ENCODE measurements at places on chromosomes 6 and 20.

DNA sequence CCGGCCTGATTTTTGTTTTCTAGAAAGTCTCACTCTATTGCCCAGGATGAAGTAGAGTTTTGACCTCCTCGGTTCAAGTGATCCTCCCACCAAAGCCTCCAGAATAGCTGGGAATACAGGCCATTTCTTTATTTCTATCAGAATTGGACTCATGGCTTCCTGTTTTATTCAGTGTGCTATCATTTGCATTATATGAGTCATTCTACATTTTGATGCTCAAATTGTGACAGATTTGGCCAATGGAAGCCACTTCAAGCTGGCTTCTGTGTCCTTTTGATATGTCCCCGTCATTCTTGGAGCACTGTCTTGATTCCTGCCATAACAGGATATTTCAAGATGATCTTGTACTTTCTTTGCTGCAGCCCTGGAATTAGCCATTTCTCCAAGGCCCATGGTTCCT is 75.1 kb downstream of the CNBD2 start:
- DNase-seq = peak; percentile 23

- DNase-seq = peak; percentile 40
Measured at GRCh38 chr6:5379647-5380242, 118.4 kb downstream of the FARS2 start.

DNA sequence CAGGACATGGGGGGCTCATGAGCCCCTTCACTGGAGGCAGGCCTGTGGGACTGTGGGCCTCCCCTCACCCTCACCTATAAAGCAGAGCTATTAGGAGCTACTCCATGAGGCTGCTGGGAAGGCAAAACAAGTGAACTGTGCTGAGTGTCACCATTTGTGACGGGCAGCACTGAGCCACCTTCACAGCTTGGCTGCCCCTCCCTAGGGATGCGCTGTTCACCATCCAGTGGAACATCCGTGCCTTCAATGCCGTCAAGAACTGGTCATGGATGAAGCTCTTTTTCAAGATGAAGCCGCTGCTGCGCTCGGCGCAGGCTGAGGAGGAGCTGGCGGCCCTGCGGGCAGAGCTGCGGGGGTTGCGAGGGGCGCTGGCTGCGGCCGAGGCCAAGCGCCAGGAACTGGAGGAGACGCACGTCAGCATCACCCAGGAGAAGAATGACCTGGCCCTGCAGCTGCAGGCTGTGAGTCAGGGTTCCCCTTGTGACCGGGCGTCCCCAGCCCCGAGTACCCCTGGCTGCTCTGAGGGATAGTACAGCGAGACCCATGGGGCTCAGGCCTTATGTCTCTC is 38.4 kb downstream of the MYH7B start:
- DNase-seq = no peak

- no peak for DNase-seq
Measured at GRCh38 chr20:5451643-5452210, 135.0 kb upstream of the PROKR2 start.

- no peak for DNase-seq
Measured at GRCh38 chr6:34587851-34588250, 31.7 kb upstream of the SPDEF start.

- no peak for DNase-seq
Measured at GRCh38 chr6:163971841-163972838, 557.6 kb downstream of the QKI start.

GRCh38 chr20:60239956-60240355 is 281.7 kb downstream of the CDH26 start:
- no peak for DNase-seq

GRCh38 chr6:160137989-160138835 is 16.6 kb downstream of the SLC22A1 start:
- peak; percentile 72 for DNase-seq

DNA sequence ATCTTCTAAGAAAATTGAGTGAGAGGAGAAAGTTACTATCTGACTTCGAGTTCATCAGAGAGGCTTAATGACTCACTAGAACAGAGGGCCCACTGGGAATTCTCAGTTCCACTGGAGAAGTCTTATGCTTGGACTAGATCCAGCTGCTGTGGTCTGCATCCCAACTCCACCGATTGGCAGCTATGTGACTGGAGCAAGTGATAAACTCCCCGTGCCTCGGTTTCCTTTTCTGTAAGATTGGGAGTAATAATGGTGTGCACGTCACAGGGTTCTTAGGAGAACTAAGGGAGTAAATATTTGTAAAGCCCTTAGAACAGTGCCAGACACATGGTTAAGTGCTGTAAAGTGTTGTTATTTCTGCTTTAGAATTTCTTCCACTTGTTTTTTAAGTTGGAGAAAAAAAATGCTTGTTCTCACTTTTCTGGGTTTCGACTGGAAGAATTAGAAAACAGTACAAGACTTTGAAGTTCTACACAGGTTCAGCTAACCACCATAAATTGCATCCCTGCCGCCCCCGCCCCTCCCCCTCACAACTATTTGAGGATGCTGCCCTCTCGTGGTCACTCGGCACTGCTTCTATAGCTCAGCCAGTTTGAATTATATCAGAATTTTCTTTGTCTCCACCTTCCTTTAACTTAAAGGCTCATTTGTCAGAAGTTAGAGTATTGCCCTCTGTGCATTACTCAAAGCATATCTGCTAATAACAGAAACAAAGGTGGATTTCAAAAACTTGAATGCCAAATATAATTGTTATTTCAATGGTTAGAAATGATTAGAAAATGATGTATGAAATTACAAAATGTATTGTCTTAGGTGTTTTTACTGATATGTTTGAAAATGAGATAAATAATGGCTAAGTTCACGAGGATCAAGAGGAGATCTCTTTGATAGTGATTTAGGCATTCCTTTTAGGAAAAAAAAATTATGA is 95.0 kb upstream of the IFNGR1 start:
- DNase-seq = peak; percentile 64

DNA sequence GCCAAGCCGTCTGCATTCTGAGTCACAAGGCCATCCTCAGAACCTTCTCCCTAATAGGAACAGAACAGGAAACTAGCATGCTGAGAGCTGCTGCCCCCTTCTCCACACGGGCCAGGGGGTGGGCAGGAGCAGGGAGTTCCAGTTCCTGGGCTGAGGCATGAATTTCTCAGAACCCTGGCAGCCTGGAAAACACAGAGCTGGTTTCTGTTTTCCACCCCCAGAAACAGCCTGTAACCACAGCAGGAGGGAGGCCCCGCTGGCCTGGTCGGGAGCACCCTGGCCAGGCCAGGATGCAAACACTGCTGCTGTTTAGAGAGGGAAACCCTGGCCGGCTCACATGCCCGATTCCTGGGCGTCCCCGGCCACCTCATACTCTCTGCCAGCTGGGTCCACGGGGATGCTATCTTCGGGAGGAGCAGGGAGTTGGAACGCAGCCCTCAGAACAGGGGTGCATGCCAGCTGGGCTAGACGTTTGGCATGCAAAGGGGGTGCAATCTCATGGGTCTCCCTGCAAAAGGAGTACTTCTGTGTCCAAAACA is 130.1 kb downstream of the NFATC2 start:
- DNase-seq = peak; percentile 26

- no peak for DNase-seq
Measured at GRCh38 chr6:117568831-117569410, 33.4 kb downstream of the GOPC start.

GRCh38 chr6:34982424-34982852 is 93.4 kb downstream of the ANKS1A start:
- peak; percentile 56 for DNase-seq

- peak; percentile 72 for DNase-seq
Measured at GRCh38 chr6:16758163-16758975, 2.9 kb downstream of the ATXN1 start.

GRCh38 chr20:43667341-43668132 is 623 bp downstream of the MYBL2 start:
- peak; percentile 51 for DNase-seq

DNA sequence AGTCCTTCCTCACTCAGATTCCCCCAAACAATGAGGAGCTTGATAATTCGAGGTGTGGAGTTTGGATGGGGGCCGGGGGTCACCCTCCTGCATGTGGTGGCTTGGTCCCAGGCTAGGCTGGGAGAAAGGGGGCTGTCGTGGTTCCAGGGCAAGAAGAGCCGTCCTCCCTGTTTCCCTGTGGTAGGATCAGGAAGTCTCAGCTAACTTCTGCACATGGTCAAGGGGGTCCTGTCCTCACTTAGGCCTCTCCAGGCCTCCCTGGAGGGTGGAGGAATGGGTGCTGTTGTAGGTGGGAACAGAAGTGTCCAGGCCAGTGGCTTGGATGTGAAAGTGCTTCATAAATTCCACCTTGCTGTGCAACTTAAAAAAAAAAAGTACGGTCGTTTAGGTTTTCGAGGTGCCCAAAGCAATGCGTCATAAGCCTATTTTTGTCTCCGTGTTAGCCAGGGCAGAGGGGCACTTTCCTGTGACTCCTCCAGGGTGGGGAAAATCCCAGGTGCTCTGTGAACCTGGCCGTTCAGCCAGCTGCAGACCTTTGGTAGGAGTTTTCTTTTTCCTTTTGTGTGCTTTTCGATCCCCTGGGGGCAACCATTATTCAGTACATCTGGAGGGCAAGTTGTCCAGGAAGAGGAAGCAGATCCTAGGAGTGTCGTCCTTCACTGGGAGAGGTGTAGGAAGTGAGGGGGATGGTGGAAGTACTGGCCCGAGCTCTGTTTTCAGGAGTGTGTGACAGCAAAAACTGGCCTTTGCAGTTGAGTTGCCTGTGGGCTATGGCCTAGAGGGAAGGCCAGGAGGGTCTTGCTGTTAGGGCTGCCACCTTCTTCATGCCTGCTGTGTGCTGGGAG is 9.6 kb downstream of the IGF2R start:
- DNase-seq = peak; percentile 80

- peak; percentile 89 for DNase-seq
Measured at GRCh38 chr20:8853805-8854338, 215.0 kb upstream of the PLCB4 start.

GRCh38 chr6:136764517-136764993 is 27.7 kb downstream of the MAP3K5 start:
- no peak for DNase-seq

- no peak for DNase-seq
Measured at GRCh38 chr20:20215976-20216727, 151.8 kb upstream of the INSM1 start.

DNA sequence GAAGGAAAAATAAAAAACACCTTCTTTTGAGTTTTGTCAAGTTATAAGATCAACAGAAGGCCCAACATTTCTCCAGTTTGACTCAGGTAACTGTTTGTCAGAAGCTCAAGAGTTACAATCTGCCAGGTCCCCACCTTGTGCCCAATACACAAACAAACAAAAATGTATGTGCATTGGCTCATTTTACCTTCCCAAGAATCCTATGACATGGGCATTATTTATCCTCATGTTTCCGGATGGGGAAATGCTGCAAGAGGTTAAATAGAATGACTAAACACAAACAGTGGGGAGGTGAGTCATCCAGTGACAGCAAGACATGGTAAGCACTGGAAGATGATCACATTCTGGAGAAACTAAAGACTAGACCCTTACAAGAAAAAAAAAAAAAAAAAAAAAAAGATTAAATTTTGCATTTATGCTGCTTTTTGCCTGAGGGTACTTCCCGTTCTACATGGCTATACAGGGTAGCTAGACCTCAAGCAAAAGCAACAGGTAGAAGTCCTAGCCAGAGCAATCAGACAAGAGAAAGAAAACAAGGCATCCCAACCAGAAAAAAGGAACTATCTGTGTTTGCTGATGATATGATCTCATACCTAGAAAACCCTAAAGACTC is 23.6 kb upstream of the ANKRD60 start:
- peak; percentile 98 for DNase-seq

- DNase-seq = peak; percentile 90
Measured at GRCh38 chr6:10269814-10270472, 144.9 kb downstream of the TFAP2A start.

DNA sequence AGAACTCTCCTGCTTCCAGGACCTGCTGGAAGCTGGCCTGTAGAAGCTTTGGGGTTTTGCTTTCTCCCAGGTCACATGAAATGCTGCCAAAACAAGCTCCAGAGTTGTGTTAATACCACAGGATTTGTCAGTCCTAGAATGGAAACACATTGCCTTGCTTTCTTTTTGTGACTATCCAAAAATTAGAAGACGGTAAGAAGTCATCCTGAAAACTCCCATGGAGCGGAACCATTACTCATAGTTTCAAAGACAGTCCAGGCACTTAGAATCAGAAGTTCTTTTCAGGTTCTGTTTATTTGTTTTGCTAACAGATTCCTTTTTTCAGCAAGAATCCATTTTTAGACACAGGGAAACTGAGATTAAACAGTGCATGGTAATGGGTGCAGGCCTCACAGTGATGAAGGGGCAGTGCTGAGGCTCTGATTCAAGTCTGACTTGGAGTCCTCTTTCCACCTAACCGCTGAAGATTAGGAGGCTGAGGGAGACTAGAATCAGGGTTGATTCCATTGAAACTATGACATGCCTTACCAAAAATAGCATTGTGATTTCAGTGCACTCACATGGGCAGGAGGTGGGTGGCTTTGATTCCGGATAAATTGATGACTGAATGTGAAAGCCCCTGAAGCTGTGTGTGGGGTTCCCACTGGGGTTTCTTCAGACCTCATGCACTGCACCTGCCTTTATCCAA is 72.2 kb upstream of the NAA20 start:
- DNase-seq = peak; percentile 15

DNA sequence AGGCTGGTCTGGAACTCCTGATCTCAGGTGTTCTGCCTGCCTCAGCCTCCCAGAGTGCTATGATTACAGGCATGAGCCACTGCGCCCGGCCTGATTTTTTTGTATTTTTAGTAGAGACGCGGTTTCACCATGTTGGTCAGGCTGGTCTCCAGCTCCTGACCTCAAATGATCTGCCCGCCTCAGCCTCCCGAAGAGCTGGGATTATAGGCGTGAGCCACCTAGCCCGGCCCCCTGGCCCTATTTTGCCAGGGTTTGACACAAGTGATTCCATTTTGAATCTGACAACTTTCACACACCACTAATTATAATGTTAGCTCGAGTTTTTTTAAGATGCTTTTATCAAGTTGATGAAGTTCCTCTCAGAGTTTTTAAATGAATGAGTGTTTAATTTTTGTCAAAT is 25.6 kb downstream of the TTLL9 start:
- DNase-seq = no peak

GRCh38 chr6:151911401-151911800 is 103.9 kb downstream of the ESR1 start:
- DNase-seq = no peak

- no peak for DNase-seq
Measured at GRCh38 chr20:22582386-22582963, 1.9 kb downstream of the FOXA2 start.

- DNase-seq = peak; percentile 99
Measured at GRCh38 chr20:51354769-51355319, 187.7 kb downstream of the NFATC2 start.

GRCh38 chr6:165497472-165497871 is 165.6 kb downstream of the PDE10A start:
- DNase-seq = no peak

GRCh38 chr6:4637691-4638433 is 138.3 kb upstream of the CDYL start:
- DNase-seq = peak; percentile 92

- peak; percentile 66 for DNase-seq
Measured at GRCh38 chr20:36181934-36182603, 27.5 kb downstream of the EPB41L1 start.

GRCh38 chr20:35559042-35559693 is 17.3 kb downstream of the ERGIC3 start:
- DNase-seq = no peak
